Cortex of kidney (tissue), 1 donor: ENCODE measurements at places on chromosomes 13 and 19.

DNA sequence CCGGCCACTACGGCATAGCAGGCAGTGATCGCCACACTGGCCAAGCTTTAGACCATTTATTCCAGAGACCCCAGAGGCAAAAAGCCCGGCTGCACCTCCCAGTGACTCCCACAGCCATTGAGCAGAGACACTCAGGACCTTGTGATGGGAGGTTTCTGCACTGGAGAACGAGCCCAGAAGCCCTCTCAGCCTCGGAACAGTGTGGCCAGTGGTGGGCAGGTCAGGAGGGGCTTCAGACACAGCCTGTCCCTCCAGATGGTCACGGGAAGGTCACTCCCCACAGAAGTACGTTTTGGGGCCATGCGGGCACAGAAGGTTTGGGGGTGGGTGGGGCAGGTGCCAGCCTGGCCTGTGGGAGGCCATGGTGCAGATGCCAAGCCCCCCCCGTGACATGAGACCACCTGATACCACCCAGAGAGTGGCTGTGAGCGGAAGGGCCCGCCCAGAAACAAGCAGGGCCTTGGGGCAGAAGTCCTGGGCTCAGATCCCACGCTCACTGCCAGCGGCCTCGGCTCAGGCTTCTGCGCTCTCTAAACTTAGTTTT lies 599 bp upstream of the F10 start:
- DNase-seq, result no peak

- DNase-seq, result no peak
Observed at GRCh38 chr13:98243929-98244272, 66.8 kb upstream of the RNF113B start.

DNA sequence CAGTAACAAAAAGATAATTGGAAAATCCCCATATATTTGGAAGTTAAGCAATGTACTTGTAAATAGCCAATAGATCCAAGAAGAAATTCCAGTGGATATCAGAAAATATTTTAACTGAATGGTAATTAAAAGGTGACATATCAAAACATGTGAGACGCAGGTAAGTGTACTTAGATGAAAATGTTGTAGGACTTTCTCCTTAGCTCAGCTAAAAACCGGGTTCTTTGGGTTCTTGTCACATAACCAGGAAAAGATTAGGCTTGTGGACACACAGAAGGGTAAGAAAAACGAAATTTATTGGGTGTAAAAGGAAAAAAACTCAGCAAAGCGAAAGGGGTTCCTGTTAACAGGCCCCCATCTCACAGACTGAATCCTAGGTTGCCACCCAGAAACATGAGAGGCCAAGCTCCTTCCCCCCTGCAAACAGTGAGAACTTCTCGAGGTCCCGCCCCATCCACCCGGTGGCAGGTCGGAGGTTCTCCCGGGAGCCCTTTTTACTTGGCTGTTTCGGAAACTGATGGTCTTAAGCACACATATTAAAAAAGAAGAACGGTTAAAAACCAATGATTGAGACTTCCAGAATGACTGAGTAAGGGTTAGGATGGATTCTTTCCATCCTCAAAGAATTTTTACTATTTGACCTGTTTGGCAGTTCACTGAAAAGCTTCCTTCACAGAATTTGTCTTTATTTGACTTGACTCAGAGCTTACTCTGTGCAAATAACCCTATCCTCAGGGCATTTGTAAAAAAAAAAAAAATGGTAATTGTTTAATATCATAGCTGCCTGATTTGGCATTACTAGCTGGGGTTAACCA lies 3.1 kb upstream of the CCDC70 start:
- DNase-seq, result no peak

DNA sequence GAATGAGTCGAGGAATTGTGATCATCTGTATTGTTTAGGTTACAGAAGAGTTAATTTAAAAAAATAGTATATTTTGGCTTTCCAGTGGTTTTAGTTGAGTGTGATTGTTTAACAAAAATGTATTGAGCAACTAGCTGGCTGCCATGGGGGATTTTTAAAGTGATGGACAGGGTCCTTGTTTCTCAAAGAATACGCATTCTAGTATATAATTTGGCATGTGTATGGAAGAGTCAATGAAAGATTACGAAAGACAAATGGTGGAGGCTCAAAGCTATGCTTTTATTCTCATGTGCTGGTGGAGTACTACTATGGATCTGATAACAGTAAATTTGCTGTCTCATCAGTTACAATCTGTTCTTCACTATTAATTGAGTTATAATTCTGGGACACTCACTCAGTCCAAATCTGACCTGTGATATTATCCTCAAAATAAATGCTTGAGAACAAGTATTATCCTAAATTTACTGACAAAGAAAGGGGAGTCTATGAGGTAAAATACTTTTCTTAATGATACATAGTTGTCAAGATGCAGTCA lies 240.0 kb downstream of the GPC6 start:
- DNase-seq, result no peak

GRCh38 chr19:43078311-43078710 lies 4.2 kb downstream of the PSG2 start:
- DNase-seq, result no peak
